IMR-90 (cell line): ENCODE measurements at places on chromosomes 7 and 10. TPM values are rescaled to one million over a fixed set of nuclear protein-coding genes. Genes with fewer than 3 reads are reported as not detected.
A peak's percentile ranks its signal among the peaks of the same experiment; 100 is the strongest.

DNA sequence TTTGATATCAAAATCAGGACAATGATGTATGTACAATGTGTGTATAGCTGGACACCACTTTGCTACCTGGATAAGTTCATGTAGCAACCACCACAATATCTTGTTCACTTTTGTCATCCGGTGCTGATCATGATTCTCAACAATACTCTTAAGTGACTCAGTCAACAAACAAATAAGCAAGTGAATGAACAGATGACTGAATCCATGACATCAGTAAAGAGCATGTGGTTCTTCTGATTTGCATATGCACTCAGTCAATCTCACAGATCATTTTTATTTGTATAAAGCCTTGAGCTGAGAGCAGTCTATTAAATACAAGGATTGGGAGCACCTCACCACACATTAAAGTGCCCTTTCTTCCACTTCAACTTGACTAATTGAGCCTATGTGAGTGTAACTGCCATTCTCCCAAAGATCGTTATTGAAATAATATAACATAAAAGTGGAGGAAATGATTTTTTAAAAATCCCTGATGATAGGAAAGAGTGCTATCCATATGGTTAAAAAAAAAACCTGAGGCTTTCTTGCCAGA, 69.5 kb downstream of the NPSR1 start:
- DNase-seq = no peak

GRCh38 chr7:156386097-156386496, 254.5 kb upstream of the RNF32 start:
- DNase-seq = no peak

- no peak for DNase-seq
Measured at GRCh38 chr7:142804728-142805207, 34.0 kb downstream of the PRSS2 start.

- peak; percentile 78 for DNase-seq
Measured at GRCh38 chr7:148983200-148984146, 44.8 kb downstream of the PDIA4 start.

DNA sequence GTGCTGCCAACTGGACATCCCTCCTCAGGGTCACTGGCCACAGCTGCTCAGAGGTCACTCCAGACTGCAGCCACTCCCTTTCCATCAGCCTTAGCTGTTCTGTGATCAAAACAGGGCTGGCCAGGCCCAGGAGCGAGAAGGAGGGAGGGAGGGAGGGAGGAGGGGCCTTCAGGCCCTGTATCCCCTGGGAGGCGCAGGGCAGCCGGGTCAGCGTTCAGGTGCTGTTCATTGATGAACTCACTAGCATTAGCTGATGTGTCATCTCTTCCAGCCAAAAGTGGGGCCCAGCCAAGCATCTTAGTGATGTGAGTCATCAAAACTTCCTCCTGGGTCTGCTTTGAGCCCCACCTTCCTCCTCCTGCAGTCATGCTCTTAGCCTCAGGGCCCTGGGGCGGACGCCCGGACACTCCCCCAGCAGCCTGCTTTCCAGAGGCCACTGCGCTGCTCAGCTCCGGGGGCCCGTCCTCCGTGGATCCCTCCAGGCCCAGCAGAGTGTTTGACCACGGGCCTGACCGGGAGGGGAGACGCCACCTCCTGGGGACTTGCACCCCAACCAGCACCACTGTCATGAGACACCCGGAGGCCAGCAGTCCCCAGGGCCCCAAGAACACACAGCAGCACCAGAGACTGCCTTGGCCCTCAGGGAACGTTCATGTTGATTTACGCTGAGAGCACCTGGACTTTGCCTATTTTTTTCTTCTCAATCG, 149.2 kb downstream of the PRKAG2 start:
- peak; percentile 97 for DNase-seq

GRCh38 chr10:30537586-30537985, 92.0 kb downstream of the LYZL2 start:
- DNase-seq = no peak

- DNase-seq = peak; percentile 65
Measured at GRCh38 chr10:2921956-2922680, 145.2 kb upstream of the PFKP start.

- DNase-seq = no peak
Measured at GRCh38 chr7:45658716-45659495, 84.7 kb downstream of the ADCY1 start.

GRCh38 chr10:43114743-43115611, 23.3 kb upstream of the CSGALNACT2 start:
- no peak for DNase-seq

GRCh38 chr10:11026773-11027172, 9.1 kb downstream of the CELF2 start:
- DNase-seq = no peak

GRCh38 chr7:2431260-2431867, 28.0 kb downstream of the CHST12 start:
- no peak for DNase-seq

- peak; percentile 45 for DNase-seq
Measured at GRCh38 chr10:102504179-102504975, 605 bp downstream of the SUFU start.

- peak; percentile 54 for DNase-seq
Measured at GRCh38 chr10:119296703-119297102, 89.3 kb downstream of the GRK5 start.

DNA sequence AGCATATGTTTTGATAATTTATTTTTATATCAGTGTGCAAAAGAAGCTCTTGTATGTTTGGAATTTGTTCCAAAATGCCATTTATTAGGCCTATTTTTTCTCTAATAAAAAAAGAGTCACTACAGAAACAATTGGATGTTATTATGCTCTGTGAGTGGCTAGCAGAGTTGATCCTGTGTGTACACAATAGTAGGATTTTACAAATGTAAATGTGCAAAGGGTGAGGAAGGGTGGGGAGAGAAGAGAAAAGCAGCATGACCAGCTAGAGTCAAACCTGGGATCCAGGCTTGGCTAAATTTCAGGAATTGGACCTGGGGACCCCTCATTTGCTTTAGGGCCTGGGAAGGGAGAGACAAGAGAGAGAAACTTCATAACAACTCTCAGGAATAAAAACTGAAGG, 32.5 kb downstream of the SEMA3A start:
- no peak for DNase-seq

- no peak for DNase-seq
Measured at GRCh38 chr10:62844280-62845011, 28.3 kb upstream of the EGR2 start.

DNA sequence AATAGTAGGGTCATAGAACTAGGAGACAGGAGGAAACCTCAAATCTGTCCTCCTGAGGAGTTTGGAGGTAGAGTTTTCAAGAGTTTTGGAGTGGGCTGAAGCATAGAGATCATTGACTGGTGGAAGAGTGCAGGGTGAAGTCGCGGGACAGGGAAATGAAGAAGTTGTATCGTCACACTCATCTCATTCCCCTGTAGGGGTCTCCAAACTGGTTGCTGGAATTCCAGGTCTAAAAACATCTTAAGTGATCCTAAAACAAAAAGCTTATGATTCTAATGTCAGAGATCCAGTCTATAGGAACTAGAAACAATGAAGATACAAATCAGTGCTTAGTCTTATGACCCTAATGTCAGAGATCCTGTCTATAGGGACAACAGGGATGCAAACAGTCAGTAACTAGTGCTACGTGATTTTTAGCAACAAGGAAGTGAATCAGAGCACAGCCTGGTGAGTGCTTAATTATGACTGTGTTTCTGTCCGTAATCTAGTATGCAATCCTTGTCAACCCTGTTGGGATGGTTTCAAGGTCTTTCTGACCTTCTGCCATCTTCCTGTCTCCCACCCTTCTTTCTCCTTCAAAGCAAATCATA, 139.4 kb downstream of the SKIDA1 start:
- no peak for DNase-seq

DNA sequence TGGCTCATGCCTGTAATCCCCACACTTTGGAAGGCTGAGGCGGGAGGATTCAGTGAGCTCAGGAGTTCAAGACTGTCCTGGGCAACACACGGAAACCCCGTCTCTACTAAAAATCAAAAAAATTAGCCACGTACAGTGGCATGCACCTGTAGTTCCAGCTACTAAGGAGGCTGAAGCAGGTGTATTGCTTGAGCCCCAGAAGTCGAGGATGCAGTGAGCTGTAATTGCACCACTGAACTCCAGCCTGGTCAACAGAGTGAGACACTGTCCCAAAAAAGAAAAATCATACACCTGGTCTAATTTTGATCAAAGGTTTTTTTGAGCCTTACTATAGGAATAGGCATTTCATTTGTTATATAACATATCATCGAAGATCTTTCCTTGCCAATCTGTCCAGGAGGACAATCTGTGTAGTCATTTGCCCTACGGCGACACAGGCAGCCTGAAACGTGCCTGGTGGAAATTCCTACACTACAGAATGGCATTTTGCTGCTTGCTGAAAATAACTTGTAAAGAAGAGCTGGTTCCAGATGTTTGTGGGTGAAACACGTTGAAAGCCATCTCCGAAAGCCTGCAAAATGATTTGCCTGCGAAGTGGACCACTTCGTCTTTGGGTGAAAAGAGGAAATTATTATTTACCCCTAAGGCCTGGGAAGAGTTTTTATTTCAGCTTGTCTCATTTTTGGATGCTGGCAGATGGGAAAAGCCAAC, 31.3 kb upstream of the GDI2 start:
- peak; percentile 28 for DNase-seq

DNA sequence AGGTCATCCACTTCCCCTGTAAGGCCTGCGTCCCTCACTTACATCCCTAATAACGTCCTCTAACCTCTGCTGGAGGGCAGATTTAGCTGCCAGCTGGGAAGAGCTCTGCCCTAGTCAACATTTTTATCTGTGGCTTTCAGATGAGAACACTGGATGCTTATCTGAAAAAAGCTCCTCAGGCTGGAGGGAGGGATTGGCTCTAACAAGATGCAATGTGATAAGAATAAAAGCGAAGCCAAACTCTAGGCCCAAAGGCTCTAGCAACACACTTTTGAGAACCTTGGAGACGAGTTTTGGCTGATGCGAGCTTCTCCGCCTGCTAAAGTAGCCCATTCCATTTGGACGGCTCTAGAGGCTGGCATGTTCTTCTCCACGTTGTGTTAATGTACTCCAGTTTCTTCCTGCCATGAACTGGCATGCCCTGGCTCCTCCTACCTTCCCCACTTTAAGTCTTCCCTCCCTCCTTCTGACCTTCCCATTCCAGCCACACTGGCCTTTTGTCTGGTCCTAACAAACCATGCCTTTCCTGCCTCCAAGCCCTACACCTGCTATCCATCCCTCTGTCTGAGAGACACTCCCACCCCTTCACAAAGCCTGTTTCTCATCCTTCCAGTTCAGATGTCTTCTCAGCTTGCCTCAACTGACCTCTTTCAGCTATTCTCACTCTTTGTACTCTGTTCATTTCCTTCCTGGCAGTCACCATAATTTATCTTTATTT, 62.5 kb upstream of the ATRNL1 start:
- DNase-seq = no peak

DNA sequence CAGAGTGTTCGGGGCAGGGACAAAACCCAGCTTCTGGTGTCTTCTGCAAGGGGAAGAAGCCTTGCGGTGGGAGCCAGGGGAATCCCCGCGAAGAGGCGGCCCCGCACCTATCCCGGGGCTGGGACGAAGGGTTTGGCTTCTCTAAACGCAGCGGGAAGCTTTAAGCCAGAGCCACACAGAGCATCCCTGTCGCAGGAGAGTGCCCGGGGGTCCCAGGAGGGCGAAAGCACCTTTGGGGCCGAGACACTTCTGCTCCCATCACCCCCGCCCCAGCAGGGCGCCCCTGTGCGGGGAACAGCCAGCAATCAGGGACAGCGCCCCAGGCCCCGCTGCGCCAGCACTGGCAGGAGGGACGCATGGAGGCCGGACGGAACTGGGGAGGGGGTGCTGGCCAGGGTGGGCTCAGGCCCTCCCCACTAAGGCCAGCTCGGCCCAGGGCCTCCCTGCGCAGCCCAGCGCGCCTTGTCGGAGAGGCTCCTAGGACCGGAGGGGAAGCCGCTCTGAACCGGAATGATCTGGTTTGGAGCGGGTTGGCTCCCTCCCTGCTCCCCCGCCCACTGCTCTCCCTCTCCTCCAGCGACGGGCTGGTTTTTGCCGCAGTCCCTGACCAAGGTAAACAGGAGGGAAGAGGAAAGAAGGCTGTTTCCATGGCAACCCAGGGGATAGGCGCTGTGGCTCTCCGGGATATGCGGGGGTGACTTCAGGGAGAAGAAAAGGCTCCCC, 63.9 kb downstream of the TMEM209 start:
- peak; percentile 73 for DNase-seq

DNA sequence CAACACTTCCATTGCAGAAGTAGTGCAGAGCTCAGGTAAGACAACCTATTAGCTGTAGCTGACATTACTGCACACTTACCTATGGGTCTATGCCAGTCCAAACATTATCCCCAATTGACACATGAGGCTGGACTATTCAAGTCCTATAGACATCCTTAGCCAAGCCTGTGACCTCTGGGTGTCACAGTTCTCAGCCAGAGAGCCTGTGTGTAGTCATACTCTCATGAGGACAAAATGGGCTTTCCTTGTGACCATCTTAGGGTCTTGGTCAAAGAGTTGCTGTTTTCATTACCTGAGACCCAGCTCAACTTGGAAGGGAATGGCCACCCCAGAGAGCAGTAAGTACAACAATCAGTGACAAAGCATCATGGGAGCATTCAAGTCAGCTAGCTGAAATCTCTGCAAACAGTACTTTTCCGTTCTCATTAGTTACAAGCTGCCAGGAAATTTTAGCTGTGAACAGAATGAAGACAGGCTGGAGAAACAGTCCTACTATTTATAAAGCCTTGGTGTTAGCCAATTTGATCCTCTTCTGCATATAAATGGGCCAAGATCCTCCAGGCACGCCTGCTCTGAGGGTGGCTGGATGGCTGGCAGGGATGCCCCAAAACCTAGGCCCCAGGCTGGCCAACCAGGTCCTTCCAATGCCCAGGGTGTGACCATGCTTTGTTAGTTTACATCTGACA, 44.3 kb downstream of the NUDCD3 start:
- no peak for DNase-seq

- no peak for DNase-seq
Measured at GRCh38 chr7:8638076-8638475, 204.7 kb downstream of the NXPH1 start.

DNA sequence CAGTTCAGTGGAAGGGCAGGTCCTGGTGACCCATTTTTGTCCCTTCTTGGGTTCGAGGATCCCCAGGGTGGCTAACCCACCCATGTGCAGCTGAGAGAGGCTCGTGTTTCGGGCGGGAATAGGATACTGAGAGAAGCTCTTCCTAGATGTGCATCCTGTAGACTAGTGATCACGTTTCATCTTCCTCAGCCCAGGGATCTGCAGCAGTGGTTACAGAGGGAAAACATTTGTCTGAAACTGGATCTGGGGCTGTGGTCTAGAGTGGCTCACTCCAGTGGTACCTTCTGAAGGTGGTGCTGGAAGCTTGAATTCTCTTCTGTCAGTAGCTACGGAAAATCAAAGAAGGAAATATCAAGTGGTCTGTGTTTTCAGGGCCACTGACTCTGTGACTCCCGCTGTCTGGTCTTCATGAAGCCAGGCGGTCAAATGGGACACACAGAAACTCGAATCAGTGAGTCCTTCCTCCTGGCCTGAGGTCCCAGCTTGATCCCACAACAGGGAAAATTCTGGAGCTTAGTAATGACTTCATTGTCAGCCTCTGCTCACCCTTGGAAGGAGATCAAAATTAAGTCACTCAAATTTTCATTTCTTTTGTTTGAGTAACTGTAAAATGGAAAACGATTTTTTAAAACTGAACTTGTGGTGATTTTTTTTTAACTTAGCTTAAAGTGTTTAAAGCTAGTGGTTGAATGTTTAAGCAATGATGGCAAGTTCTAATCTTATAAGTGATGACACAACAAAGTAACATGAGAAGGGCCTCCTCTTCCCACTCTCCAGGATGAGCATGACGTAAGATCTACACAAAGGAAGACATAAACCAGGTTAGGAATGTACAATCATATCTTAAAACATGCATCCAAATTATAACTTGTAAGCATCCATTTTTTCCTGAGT, 469.3 kb upstream of the KLF6 start:
- DNase-seq = peak; percentile 99

LRRD1 gene
- total RNA-seq = under 0.01 TPM in 2 replicates

AOAH gene
- total RNA-seq = not detected in 2 replicates

NFE2L3 gene
- total RNA-seq = 37.8 and 43.2 TPM in 2 replicates

CDC14C gene
- under 0.01 TPM in 2 replicates for total RNA-seq

MYOZ1 gene
- total RNA-seq = under 0.01 and 0.18 TPM in 2 replicates

ICA1 gene
- total RNA-seq = not detected in 2 replicates
